ENCODE measurements at places on chromosomes 2 and 18.

DNA sequence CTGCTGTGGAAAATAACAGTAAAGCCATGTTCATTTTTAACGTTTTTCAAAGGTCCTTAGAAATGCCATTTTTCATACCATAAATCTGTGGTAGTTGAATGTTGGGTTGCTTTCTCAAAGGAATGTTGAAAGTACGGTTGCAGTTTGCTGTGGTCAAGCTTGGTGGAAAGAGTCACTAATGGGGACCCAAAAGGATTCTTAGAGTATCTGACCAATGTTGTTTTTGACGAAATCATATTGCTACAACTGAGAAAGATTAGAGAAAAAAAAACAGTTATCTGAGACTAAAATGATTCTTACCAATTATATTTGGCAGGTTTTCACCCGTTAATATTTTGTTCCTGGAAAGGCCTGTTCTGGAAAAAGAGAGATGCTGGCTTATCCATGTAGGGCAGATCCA, 439.5 kb upstream of the ETAA1 start:
- DNase-seq, result no peak

GRCh38 chr2:109532728-109533076, 81.1 kb downstream of the SEPTIN10 start:
- DNase-seq, result no peak

DNA sequence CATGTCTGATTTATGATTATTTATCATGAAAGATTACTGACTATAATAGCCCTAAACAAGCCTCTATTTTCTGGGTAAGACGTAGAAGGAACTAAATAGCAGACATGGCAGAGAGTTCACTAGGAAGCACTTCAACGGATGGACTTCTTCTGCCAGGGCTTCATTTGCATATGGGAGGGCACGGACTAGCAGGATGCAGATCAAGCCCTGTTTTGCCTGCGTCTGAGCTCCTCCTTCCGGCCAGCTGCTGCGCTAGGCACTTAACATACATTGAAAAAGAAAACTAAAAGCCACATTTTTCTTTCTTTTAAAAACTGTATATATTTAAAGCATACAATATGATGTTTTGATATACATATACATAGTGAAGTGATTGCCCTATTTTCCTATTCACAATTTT, 340.0 kb upstream of the MEX3C start:
- DNase-seq, result no peak

- DNase-seq, result no peak
Observed at GRCh38 chr2:158502974-158503373, 46.2 kb downstream of the PKP4 start.

- no peak for DNase-seq
Observed at GRCh38 chr18:31101183-31102024, 817 bp downstream of the DSC2 start.

GRCh38 chr2:102509749-102510148, 36.7 kb downstream of the SLC9A4 start:
- no peak for DNase-seq

- no peak for DNase-seq
Observed at GRCh38 chr2:70777450-70777849, 9.4 kb upstream of the ADD2 start.

DNA sequence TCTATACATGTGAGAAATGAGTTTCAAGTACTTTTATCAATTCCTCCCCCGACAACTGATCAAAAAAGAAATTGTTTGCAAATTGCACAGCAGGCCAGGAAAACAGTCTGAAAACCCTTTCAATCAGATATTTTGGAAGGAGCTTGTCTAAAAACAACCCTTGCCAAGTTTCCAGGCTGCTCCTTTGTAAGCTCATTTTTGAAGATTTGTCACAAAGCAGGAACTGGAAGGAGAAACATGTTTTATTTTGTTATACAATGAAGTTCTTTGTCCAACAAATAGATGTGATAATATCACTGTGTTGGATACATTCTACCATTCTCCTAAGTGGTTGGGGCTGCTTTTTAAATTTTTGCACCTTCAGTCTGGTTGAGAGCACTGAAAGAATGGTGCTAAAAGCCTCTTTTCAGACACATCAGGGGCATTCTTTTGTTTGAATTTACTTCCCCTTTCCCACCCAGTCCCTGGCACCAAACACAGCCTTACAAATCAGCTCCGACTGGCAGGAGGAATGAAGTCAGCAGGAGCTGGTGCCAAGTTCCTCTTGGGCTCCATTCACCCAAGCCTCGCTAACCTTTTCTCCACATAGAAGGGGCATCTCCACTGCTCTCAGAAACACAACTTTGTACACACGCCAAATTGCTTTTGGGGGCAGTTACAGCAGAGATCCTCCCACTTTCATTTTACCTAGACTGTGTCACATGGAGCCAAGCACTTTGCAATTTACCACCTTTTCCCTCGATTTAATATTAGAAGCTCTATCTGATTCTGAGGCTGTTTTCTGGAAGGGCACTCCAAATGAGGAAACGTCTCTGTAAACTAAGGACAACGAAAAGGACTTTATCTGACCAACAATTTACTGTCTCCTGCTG, 88.0 kb downstream of the C1D start:
- DNase-seq, result no peak

- DNase-seq, result no peak
Observed at GRCh38 chr2:69026026-69026425, 13.0 kb downstream of the ANTXR1 start.

- no peak for DNase-seq
Observed at GRCh38 chr2:234366891-234367290, 130.0 kb downstream of the ARL4C start.

GRCh38 chr2:44897406-44897805, 44.1 kb upstream of the SIX3 start:
- DNase-seq, result no peak

DNA sequence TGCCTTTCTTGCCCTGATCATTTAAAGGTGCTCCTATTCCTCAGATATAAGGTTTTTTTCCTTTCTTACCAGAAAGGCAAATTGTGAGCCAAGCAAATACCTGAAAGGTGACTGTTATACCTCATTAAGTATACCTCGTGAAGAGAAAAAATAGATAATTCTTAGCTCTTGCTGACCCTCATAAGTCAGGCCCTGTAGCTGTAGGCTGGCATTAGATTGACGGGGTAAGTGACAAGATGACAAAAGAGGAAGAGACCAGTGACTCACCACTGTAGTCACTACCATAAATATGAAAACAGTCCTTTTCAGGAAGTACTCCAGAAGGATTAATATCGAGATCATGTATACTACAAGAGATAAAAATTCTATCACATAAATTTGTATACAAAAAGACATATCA, 104.6 kb downstream of the PTPN4 start:
- DNase-seq, result no peak

GRCh38 chr2:144989579-144990270, 469.8 kb upstream of the ZEB2 start:
- DNase-seq, result no peak

- no peak for DNase-seq
Observed at GRCh38 chr2:44706681-44707553, 234.6 kb upstream of the SIX3 start.

GRCh38 chr2:108199726-108200125, 40.0 kb upstream of the SULT1C3 start:
- no peak for DNase-seq

DNA sequence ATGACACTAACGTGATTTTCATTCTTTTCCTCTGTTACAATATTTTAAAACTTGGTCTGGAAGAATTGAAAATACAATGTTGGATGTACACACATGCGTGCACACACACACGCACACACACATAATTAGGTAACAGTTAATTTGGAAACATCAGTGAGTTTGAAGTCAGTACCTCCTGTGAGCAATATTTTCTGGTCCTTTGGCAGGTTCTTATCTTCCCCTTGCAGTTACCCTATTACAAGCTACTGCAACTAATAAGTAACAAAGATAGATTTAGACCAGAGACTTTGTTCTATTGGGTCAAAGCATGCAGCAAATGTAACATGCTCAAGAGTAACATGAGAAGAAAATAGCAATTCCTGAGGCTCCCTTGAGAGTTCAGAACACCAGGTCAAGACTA, 73.3 kb downstream of the ZNF385B start:
- no peak for DNase-seq

GRCh38 chr2:132517386-132517785, 100.8 kb downstream of the GPR39 start:
- no peak for DNase-seq

DNA sequence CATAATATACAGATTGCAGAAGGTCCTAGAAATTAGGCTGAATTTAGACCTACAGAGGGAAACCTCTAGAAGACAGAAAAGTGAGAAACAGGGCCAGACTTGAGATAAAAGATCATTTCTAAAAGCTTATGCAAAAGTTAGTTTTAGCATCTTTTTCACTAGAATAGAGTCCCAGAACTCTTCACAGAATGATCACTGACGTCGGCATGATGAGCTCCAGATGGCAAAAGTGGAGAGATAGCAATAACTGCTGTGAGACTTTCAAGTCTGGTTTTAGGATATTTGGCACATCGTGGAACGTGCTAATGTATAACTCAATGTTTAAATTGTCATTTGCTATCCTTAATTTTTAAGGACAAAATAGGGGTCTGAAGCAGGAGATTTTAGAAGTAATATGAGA, 1050.7 kb upstream of the CELF4 start:
- no peak for DNase-seq

GRCh38 chr2:162795312-162795711, 43.3 kb downstream of the KCNH7 start:
- DNase-seq, result no peak

DNA sequence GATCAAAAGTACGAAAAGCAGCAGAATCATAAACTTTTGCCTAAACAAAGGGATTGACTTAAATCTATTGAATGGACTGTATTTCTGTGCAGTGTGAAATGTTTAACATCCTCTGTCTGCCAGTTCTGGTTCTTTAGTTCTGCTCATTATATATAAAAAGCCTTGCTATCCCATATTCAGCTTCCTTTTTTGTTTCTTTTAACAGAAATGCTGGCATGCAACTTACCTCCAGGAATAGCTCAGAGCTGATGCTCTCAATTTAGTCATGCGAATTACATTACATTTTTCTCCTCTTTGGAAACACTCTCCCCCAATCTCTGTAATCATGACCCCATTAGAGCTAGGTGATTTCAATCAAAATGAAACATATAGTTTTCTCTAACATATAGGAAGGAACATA, 73.6 kb downstream of the SPHKAP start:
- DNase-seq, result no peak

GRCh38 chr2:220892018-220892634, 680.0 kb downstream of the EPHA4 start:
- no peak for DNase-seq

DNA sequence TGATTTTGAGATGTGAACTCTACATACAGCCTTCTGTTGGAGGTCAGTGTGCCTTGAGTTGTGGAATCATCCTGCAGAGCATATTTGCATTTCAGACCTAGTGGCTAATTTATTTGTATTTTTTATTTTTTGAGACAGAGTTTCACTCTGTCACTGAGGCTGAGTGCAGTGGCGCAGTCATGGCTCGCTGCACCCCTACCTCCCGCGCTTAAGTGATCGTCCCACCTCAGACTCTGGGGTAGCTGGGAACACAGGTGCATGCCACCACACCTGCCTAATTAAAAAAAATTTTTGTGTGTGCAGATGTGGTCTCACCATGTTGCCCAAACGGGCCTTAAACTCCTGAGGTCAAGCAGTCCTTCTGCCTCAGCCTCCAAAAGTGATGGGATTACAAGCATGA, 104.4 kb downstream of the ASXL3 start:
- no peak for DNase-seq

DNA sequence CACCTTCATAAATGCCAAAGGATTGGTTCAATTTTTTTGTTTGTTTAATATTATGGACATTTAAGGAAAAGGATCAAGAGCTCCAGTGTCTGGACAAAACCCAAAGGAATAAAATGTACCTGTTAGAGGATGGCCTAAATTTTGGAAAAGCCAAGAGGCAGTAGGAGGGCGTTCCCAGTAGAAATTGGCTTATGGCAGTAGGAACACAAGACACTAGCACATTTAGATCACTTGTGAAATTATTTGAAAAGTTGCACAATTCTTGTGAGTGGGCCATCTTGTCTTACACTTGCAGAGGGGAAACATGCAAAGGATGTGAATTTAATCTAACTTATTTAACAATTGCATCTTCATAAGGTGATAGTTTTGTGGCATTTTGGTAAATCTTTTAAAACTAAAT, 3.2 kb downstream of the BZW1 start:
- no peak for DNase-seq

DNA sequence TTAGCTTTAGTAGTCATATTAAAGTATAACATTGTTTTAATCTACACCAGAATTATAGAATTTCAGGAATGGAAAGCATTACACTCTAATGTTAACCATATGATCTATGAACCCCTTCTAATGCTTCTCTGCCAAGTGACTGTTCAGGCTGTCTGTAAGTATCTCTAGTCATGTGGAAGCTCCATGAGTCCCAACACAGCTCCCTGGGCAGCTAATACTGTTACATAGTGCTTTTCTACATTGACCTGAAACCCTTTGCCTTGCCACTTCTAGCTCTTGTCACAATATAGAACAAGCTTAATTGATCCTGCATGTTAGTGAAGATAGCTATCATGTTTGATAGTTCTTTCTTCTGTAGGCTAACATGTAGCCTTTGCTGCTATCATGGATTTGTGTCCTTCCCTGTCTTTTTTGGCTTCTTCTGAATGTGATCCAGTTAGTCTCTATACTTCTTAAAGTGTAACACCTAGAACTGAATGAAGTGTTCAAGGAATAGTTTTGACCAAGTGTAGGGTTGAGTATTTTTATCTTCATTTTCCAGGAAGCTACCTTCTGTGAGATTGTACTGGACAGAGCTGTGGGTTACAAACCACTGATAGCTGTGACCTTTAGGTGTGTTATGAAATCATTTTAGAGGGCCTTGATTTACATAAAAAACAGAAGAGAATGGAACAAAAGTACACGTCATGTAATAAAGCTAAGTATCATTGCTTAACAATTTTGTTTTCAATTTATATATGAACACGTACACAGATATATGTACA, 23.7 kb downstream of the BABAM2 start:
- no peak for DNase-seq

DNA sequence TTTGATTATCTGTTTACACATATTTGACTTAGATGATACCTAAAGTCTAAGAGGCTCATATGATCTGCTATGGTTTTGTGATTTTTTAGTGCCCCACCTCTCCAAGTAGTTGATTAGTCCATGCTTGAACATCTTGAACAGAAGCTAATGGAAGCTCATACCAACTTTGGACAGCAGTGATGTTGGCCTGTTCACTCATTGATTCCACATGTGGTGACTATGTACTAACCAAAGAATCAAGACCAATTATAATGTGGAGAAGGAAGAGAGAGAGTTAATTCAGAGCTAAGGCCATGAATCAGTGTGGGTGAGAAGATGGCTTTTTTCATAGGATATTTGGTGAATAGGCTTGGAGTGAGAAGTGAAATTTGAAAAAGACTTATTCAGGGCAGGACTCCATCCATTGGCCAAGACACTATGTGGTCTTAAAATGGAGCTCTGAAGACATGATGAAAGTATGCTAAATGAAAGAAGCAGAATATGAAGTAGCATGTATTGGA, 178.3 kb upstream of the TWIST2 start:
- no peak for DNase-seq
